Upper lobe of right lung (tissue), 1 donor: ENCODE measurements at places on chromosomes 16 and 17. TPM values are rescaled to one million over a fixed set of nuclear protein-coding genes. Genes with fewer than 3 reads are reported as not detected.

DNA sequence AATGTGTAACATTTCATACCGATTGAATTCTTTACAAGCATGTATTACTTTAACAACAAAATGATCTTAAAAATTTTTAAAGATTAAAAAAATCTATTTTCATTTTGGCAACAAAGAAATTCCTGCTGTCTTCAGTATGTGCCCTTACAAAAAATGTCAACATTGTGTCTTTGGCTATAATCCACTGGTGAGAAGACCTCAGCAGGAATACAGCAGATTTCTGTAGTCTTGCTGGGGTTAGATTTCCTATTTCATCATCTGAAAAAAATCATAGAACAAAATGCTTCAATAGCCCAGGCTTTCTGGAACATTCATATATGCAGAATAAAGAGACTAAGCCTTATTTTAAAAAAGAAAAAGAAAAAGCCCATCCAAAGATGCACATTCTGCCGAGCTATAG, 129.1 kb upstream of the CA10 start:
- DNase-seq, result no peak

DNA sequence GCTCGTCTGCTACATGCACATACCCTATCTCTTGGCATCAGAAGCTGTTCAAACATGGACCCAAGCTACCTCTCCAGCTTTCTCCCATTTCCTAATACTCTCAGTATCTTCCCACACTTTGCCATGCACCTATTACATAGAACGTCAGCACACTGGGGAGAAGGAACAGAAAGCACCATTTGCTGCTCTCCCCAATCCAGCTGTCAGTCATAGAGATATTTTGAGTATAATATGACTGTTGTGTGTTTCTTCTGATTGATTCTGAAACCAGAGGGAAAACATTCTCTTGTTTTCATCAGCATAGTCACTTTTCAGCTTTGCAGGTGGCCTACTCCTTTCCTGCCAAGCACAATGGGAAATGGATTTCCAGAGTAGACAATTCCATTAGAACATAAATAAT, 107.1 kb downstream of the ADAMTS18 start:
- no peak for DNase-seq

DNA sequence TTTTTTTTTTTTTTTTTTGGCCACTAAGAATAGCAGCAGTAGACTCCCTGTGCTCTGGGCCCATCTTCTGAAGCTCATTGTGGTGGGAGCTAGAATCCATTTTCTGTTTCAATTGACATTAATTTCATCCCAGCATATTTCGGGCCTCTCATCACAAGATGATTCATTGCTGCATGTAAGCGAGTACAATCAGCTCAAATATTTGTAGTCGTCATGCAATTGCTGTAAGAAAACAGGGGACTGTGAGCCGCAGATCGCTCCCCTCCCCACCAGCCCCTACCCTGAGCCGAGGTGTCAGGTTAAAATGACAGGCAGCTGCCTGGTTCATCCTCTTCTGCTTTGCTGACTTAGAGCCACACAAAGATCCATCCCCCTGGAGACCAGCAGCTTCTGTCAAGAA, 358.8 kb upstream of the CDH5 start:
- DNase-seq, result no peak

GRCh38 chr16:82236875-82237274, 66.9 kb upstream of the MPHOSPH6 start:
- no peak for DNase-seq

DNA sequence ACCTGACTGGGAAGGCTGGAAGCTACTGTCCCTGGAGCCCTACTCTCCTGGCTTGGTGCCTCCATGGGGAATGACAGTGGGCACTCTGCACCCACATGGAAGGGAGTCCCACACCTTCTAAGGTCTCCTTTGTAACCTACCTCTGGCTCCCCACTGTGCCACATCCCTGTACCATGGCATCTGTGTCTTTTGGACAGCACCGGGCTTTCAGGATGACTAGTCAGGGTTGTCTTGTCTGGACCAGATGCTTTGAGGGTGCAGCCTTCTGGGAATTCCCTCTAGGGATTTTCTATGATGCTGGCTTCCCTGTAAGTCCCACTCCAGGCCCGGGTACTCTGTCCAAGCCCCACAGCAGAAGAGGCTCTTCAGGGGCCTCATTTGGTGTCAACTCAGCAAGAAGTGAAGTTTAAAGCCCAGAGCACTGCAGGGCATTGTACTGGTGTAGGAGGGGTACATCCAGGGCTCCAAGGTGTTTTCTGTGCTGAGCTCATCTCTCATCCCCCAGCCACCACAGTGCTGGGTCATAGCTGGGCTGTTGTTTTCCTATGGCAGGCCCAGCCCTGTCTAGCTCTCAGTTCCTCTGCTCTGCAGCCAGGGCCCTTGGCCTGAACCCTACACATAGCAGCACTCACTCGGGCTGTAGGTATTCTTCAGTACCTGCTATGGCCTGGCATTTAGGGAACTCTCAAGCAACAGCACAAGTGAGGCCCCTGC, 255.3 kb downstream of the CPPED1 start:
- no peak for DNase-seq

DNA sequence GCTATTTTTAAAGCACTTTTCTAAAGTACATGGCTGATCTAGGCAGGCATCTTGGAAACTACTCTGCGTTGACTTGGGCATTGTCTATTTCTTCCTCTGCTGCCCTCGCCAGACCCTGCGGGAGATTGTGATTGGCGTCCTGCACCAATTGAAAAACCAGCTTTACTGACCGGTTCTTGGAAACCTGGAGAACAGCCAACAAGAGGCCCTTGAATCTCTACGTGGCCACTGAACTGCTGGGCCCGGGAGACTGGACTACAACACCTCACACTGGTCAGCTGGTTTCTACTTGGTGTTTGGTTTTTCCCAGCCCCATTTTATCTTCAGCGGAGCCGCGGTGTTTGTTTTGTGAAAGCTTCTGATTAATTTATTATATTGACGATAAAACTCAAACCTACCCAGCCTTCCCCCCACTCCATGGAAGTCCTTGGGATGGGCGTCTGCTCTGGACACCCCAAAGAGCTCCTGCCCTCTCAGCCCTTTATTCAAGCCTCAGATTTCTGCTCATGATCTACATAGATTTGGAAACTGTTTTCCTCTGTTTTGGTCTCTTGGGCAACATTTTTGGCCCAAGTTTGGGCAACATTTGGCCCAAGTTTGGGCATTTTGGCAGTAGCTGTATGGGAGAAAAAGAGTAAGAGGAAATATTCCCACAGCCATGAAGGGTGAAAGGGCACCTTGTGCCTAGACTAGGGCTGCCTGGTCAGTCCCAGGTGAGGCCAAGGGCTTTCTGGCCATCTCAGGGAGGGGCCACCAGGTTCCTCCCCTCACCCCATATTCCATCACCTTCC, 4.7 kb downstream of the MLX start:
- peak; percentile 68 for DNase-seq

- DNase-seq, result no peak
Observed at GRCh38 chr16:82201926-82202325, 31.9 kb upstream of the MPHOSPH6 start.

GRCh38 chr16:75526032-75526790, 9.7 kb downstream of the CHST5 start:
- DNase-seq, result peak; percentile 15

DNA sequence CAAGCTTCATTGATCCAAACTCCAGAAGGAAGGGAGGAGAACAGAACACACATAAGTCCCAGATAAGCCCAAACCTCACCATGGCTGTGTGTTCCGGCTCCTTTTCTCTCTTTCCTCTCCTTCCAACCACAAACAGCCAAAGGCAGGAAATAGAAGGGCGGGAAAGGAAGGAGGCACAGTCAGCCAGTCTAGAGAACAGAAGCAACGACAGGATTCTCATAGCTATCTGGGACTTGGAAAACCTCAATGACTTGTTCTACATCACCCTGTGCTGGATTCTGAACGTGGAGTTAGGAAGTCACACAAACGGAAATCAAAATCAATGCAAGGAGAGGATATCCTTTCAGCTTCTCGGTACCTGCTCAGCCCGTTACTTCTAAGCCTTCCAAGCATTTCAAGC, 9.0 kb downstream of the CRK start:
- no peak for DNase-seq

- no peak for DNase-seq
Observed at GRCh38 chr16:47916266-47916665, 239.5 kb downstream of the ABCC12 start.

- DNase-seq, result no peak
Observed at GRCh38 chr16:17585449-17586074, 114.8 kb upstream of the XYLT1 start.

- DNase-seq, result peak; percentile 63
Observed at GRCh38 chr17:77325577-77326075, 184.9 kb downstream of the SEC14L1 start.

DNA sequence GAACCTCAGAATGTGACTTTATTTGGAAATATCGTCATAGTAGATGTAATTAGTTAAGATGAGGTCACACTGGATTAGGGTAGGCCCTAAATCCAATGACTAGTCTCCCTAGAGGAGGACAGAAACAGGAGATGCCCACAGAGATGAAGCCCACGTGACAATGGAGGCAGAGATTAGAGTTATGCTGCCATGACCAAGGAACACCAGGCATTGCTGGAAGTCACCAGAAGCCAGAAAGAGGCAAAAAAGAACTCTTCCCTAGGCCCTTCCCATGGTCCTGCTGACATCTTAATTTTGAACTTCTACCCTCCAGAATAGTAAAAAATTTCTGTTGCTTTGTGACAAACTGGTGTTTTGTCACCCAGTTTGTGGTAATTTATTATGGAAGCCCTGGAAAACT, 49.6 kb downstream of the IKZF3 start:
- DNase-seq, result no peak

- no peak for DNase-seq
Observed at GRCh38 chr17:66803474-66803951, 31.4 kb upstream of the CACNG5 start.

DNA sequence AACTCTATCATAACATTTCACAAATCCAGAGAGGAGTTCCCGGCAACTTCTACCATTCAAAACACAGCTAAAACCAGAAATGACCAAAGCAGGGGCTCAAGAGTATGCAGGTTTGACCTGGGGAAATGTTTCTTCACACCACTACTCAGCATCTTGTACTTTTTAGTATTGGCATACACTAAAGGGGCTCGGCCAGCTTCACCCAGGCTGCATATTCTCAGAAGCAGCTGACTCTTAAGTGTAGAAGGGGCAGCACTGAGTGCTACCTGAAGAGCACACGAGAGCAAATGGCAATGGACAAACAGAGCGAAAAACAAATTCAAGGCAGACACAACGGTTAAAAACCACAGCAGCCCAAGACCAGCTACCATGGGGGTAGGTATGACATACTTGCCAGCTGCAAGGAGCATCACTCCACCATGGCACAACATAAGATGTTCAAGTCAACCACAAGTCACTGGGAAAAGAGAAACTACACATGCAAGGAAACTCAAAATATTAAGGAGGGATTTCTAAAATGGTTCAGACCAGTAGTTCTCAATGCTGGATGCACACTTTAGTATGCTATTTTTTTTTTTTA, 34.4 kb downstream of the N4BP1 start:
- no peak for DNase-seq

- no peak for DNase-seq
Observed at GRCh38 chr17:6380915-6381438, 53.9 kb downstream of the AIPL1 start.

DNA sequence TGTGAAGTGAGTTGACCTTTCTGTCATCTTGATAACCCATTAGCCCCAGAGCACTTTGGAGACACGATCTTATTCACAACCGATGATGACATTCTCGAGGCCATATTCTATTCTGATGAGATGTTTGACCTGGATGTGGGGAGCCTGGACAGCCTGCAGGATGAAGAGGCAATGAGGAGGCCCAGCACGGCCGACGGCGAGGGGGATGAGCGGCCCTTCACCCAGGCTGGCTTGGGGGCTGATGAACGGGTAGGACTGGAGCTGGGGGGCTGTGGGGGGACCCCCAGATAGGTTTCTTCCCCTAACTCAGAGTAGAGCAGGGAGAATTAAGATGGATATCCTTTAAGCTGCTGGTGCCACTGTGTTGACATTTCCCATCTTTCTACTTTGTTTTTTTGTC, 201.7 kb downstream of the KATNIP start:
- no peak for DNase-seq

DNA sequence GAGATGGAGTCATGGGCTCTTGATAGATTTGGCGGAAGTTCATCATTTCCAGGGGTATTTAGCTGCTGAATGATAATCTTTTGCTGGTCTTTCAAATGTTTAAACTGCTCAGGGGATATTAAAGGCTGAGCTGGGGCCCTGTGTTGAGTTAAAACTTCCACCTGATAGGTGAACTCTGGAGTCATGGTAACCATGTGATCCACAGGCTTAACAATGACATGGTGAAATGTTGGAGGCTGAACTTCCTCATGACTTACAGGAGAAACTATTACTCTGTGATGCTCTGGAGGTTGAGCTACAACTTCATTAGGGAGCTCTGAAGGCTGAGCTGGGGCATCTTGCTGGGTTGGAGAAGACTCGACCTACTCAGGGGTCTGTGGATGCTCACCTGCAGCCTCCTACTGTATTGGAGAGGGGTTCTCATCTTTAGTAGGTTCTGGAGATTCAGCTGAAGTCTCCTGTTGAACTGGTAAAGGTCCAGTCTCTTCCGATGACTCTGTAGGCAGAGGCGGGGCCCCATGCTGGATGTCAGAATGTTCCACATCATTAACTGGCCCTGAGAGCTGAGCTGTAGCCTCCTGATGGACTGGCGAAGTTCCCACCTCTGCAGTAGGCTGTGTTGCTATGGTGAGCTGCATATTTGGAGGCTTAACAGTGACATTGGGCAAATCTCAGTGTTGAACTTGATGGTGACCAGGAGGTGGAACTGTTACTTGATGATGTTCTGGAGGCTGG, 24.2 kb downstream of the RDM1 start:
- no peak for DNase-seq

DNA sequence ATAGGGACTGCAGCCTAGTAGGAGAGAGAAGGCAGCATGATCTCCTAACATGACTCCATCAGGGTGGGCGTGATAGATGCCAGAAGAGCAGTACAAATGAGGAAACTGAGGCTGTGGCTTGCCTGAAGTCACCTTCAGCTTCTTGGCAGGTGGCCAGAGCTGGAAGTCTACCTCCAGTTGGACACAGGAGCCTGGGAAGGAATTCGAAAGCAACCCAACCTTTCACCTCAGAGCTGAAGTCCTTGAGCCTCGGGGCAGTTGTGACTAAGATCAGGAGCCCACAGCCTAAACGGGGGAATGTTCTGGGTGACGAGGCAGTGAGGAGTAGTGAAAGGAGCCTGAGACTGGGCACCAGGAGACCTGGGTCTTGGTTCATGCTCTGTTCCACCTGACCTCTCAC, 9.4 kb upstream of the SLC52A1 start:
- no peak for DNase-seq

DNA sequence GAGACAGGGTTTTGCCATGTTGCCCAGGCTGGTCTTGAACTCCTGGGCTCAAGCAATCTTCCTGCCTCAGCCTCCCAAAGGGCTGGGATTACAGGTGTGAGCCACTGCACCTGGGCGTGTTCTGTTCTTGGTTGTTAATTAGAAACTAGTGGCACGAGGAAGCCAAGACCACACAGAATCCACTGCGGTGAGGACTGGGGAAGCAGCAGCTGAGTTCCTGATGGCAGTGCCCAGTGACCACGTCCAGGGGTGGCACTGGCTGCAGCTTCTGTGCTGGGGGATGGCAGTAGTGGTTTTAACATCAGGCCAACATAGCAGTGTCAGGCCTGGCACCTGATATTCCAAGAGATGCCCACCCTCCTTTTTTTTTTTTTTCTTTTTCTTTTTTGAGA, 39.7 kb upstream of the NDRG4 start:
- no peak for DNase-seq

GRCh38 chr17:7688808-7689316, 585 bp downstream of the WRAP53 start:
- no peak for DNase-seq

EFNB3 gene
- total RNA-seq, result 0.32 TPM

MARVELD3 gene
- total RNA-seq, result 6.9 TPM

ABCC12 gene
- not detected for total RNA-seq

ADAM11 gene
- 0.43 TPM for total RNA-seq
